ENCODE measurements at places on chromosomes 5 and 9.

- DNase-seq: no peak
Observed at GRCh38 chr9:27497883-27498417, 26.1 kb upstream of the IFNK start.

DNA sequence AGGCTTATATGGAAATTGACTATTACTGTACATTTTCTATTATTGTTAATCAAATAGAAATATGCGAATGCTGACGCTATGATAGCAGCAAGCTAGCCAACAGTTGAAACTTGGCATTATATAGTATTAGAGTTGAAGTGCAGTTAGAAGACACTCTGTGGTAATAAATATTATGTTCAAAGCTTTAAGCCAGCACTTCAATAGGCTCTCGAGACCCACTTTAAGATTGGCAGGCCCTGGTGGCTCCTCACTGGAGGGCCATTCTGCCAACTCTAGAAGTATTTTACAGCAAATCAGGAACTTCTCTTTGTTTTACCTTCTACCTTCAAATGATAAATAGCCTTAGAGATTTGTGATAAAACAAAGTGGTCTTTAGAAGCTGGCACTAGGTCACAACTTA, 2029.0 kb upstream of the WWC1 start:
- DNase-seq: no peak

GRCh38 chr9:26811106-26811505, 81.5 kb downstream of the CAAP1 start:
- DNase-seq: no peak

GRCh38 chr5:14257995-14258403, 114.9 kb downstream of the TRIO start:
- DNase-seq: no peak

- no peak for DNase-seq
Observed at GRCh38 chr5:122756264-122756911, 18.5 kb upstream of the SNX2 start.

All from stimulated activated CD4-positive, alpha-beta T cell treated with anti-CD3 and anti-CD28 coated beads, Interleukin-4, amount 100 ng/mL, for 1 hour (primary cell).